Anterior cingulate cortex (tissue), 58 donors: ENCODE measurements at places on chromosomes 2 and 18.

- DNase-seq, result no peak
These were observed 46.7 kb upstream of the ITGA6 start for GRCh38 chr2:172380436-172381274.

GRCh38 chr2:111030260-111030891, 90.3 kb upstream of the BCL2L11 start:
- no peak for DNase-seq

- DNase-seq, result no peak
These were observed 15.3 kb upstream of the CREB1 start for GRCh38 chr2:207514451-207514850.

DNA sequence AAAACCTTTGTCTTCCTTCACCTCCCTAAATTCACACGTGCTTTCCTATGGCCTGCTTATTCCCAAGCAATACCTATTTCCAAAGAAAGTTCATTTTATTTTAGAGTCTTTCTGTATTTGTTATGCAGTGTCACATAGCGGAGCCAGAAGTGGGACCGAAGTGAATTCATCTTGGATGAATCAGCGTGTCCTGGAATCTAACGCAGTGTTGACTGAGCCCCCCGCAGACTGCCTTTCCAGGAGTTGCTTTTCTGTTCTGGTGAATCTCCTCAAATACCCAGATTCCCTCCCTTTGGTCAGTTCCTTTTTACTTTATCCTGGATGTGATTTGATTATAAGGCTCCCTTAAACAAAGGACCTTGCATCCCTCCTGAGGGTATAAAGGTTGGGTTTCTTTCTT, 10.8 kb downstream of the ALPP start:
- no peak for DNase-seq

DNA sequence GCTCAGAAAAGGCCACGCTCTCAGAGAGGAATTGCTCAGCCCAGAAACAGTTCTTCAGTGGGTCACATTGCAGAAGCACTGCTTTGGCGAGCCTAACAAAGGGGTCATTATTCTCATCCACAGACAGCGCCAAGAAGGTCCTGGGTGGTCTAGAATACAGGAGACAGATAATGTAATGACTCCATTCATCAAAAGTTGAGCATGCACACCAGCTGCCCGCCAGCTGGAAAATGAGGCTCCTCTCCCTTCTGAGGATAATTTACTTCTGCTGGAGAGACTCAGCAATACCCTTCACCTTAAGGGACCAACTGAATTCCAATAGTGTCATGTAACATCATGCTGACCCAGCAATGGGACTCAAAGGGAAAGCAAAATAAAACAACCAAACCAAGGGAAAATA, 79.9 kb downstream of the TRIB2 start:
- no peak for DNase-seq

DNA sequence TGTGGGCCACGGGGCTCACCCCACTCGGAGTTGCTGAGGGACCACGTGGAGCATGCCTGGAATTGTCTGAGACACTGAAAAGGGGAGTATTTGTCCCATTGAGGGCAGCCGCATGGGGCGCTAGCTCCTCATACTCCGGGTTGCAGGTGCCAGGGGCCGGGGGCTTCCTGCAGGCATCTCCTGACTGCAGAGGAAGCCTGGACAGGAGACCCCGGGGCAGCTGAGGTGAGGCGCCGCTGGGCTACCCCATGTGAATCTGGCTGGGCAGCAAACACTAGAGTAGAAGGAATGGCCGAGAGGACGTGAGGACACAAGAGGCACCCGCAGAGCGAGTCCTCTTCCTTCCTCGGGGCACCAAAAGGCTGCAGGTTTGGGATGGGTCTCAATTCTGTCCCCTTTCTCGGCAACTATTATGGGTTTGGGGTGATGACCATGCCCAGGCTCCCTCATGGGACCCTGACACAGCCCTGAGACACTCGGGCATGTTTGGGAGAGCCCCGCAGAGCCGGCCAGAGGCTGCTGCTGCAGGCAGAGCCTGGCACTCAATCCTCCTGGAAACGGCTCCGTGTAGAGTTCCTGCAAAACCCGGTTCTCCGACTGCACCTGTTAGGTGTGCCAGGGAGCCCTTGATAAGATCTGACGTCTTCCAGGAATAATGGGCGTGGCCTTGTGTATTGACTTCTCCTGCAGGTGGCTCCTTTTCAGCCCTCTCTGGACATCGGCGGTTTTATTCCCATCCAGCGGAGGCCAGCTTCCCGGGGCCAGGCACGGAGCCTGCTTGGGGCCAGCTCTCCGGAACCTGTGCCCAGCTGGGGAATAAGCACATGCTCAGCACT, 77.0 kb downstream of the CTIF start:
- DNase-seq, result no peak

GRCh38 chr2:220277445-220277975, 650.1 kb downstream of the SLC4A3 start:
- no peak for DNase-seq

DNA sequence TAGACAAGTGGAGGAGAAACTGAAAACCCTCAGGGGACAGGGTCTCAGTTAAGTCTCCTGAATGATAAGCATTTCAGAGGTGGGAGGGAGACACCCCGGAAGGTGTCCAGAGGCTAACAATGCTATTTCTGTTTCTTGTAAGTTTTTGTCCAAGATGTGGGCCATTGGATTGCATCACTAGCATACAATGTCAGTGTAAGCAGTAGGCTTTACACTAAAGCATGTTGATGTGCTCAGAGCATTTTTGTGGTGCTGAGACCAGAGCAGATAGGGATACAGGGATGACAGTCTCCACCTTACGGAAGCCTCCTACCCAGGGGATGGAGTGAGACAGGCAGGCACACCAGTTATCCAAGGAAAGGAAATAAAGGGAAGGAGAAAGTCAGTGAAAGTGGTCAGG, 2.2 kb upstream of the IL1R1 start:
- no peak for DNase-seq

GRCh38 chr18:9287036-9287435, 47.5 kb upstream of the TWSG1 start:
- DNase-seq, result no peak

- DNase-seq, result no peak
These were observed 123.0 kb downstream of the AGAP1 start for GRCh38 chr2:235616885-235617284.

DNA sequence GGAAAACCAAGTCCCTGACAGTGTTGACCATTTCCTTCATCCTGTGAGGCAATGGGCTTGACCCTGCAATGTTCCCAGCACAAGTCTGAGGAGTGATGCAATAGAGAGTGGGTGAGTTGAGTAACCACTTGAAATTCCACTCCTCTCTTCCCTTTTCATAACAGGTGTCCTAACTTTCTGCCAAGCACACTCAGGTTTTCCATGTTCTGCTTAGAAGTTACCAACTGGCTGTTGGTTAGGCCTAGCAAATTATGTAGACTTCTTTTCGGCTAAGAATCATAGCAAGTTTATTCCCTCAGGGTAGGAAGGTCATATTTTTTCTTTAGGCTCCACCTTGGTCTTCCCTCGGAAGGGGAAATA, 11.5 kb downstream of the GNLY start:
- DNase-seq, result no peak

GRCh38 chr2:230075988-230076631, 7.4 kb upstream of the SLC16A14 start:
- no peak for DNase-seq

DNA sequence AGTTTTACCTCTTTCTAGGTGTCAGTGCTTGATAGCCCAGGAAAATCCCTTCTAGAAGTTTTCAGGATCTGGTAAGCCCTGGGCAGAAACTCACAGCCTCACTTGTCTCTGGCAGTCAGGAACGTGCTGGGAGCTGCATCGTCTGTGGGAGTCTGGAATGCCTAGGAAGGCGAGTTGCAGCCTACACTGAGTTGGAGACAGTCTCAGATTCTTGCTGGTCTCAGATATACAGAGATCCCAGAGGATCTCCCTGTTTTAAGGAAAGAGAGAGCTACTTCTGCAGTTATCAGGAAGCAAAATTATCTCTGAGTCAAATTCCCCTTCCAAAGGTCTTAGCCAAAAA, 104.4 kb upstream of the CDC42EP3 start:
- no peak for DNase-seq

GRCh38 chr18:22226801-22227200, 57.4 kb downstream of the GATA6 start:
- no peak for DNase-seq

- DNase-seq, result no peak
These were observed 339.5 kb upstream of the GCFC2 start for GRCh38 chr2:76050196-76050595.

DNA sequence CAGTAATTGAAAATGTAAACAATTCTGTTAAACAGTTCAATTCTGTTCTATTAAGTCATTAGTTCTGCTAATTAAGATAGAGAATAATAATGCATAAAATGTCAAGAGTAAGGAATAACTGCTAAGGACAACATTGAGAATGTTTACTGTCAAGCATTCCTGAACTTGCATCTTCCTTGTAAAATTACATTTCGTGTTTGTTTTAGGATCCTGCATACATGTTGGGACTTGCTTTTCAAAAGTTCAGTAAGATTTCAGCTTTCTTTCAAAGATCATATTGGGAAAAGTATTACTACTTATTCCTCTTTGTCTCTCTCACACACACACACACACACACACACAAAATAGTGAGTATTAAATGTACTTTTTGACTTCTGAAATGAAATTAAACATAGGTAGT, 20.5 kb downstream of the DYNC1I2 start:
- no peak for DNase-seq

DNA sequence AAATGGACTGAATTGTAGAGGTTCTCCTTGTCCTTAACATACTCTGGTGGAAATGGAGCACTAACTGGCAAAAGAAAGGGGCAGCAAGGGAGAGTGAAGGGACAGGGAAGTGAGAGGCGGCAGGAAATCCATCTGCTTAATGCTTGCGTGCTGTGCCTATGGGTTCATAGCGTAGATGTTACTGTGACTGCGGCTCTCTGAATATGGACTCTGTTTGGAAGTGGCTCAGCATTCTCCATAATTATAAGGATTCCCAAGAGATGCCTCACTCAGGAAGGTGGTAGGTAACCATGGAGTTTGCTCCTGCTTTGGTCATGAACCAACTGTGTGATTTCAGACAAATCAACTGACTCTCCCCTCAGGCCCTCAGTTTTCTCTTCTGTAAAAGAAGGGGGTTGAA, 50.0 kb downstream of the MYO3B start:
- no peak for DNase-seq

GRCh38 chr18:63707816-63708215, 5.1 kb downstream of the SERPINB11 start:
- no peak for DNase-seq
